Small intestine (tissue), 16 donors: ENCODE measurements at places on chromosomes 12 and 14.

- DNase-seq = no peak
These were observed 13.6 kb upstream of the TMED10 start for GRCh38 chr14:75190023-75190422.

DNA sequence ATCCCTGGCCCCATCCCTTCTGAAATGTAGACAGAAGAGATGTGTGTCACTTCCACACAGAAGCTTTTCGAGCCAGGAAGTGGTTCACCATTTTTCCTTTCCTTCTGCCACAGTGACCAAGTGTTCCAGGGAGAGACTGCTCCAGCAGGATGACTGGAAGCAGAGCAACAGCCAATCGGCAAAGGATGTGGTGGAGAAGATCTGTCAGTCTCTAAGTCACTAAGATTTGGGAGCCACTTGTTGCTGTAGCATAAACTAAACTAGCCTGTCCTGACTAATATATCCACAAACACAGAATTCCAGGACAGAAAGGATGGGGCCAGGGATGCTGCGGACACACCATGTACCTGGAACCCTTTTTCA lies 42.9 kb downstream of the DUSP6 start:
- no peak for DNase-seq

DNA sequence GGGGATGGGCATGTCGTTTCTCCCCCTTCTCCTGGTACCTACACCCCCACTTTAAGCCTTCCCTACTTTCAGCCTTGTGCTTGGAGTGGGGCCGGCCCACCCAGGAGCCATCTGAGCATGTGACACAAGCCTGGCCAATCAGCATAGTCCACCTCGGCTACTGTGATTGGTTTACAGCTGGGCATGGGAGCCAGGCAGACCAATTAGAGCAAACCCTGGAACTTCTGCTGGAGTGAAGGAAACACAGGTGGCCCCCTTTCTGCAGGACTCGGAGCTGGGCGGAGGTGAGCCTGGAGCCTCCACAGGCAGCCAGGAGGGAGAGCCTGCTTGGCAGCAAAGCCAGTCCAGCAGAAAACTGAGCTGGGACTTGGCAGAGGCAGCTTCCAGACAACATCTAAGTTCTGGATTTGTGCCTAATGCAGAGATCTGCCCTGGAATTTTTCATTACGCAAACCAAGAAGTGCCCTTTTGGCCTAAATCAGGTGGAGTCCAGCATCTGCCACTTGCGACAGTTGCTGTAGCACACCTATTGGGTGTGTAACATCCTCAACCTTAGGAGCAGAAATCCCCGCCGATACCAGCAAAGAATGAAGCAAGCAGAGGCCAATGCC lies 59.5 kb downstream of the SCARB1 start:
- DNase-seq = peak; percentile 87

DNA sequence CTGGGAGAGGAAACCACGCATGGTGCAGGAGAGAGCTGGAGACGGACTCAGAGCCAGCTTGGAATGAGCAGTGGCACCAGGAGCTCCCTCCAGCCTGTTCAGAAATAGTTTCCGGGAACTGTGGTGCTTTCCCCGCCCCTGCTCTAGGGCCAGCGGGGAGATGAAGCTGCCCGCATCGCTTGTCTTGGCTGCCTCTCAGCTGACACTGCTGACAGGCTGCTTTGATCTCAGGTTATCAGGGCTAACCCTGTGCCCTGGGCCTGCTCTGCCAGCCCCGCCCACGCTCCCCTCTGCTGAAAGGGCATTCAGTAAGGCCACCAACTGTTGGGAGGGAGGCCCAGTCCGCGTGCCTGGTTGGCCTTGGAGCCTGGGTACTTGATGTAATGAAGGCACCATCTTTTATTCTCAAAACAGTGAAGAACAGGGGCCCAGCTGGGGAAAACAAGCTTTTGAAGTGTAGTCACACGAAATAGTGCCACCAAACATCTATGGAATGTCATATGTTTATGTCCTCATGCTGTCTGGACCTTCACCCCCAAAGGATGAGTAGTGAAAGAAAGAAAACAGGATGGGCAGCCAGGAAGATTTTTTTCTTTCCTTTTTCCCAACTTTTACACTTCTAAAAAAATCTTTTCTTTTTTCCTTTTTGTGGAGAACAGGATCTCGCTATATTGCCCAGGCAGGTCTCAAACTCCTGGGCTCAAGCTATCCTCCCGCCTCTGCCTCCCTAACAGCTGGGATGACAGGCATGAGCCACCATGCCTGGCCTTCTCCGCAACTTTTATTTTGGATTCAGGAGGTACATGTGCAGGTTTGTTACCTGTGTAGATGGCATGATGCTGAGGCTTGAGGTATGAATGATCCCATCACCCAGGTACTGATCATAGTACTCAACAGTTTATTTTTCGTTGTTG lies 115.9 kb upstream of the TBX3 start:
- DNase-seq = peak; percentile 63

DNA sequence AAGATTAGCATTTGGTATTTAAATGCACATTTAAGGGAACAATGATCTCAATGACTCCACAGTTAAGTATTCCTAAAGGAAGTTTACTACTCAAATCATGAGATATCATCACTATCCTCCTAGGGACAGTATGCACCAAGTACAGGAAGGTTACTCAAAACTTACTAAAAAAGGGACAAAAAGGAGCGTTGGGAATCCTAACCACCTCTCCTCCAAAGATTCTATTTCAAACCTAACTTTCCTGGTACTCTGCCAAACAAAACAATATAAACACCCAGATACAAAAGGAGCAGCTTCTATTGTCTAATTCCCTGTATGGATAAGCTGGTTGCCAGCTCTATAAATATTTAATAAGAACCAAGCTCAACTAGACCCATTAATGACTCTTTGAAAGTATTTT lies 377.7 kb downstream of the NUAK1 start:
- no peak for DNase-seq
